Cerebellum (tissue), 4 donors: ENCODE measurements at places on chromosomes 2 and 18. TPM values are rescaled to one million over a fixed set of nuclear protein-coding genes. Genes with fewer than 3 reads are reported as not detected.

Gene CPO
- not detected for total RNA-seq

Gene GULP1
- total RNA-seq, result 70.8 TPM

Gene MCFD2
- total RNA-seq, result 41.7 TPM

Gene GNLY
- not detected for total RNA-seq

Gene NOTO
- total RNA-seq, result not detected

Gene MAB21L4
- total RNA-seq, result not detected
